Peyer's patch (tissue), 4 donors: ENCODE measurements at places on chromosomes 12 and 14.

GRCh38 chr14:30210630-30211029, 283.0 kb upstream of the PRKD1 start:
- DNase-seq, result no peak
- H3K4me1 ChIP-seq, result no peaks in the 10 kb centered on the region
- H3K27ac ChIP-seq, result no peak overlapping the region

DNA sequence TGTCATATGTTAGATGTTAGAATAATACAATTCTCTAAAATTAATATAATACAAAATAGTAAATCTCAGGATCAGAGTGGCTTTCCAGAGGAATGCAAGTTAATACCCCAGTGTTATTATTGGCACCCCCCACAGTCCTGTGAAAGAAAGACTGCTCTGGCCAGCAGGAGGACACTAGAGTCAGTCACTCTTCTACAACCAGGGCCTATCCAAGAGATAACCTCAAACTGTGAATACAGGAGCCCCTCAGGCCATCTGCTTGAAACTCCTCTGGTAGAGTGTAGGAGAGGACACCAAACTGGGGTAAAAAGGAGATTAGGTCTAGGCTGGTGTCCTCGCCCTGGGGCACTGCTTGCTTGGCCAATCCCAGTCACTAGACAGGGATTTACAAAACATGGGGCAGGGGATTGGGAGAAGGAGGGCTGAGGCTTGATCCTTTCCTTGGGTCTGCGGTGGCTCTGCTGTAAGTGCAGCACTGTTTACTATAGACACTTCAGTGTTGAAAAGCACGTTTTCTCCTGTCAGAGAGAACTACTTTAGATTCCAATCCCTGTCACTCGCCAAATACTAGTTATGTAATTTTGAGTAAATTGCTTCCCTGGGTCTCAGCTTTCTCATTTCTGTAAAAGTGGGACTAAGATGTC, 44.5 kb upstream of the PTPRR start:
- no peaks in the 10 kb centered on the region for H3K36me3 ChIP-seq
- no peaks in the 10 kb centered on the region for H3K27me3 ChIP-seq
- DNase-seq, result no peak

GRCh38 chr12:70603044-70603443, 34.2 kb downstream of the PTPRB start:
- H3K27ac ChIP-seq, result no peak overlapping the region
- no peaks in the 10 kb centered on the region for H3K36me3 ChIP-seq
- H3K4me1 ChIP-seq, result no peaks in the 10 kb centered on the region
- no peak for DNase-seq
- H3K27me3 ChIP-seq, result no peaks in the 10 kb centered on the region

DNA sequence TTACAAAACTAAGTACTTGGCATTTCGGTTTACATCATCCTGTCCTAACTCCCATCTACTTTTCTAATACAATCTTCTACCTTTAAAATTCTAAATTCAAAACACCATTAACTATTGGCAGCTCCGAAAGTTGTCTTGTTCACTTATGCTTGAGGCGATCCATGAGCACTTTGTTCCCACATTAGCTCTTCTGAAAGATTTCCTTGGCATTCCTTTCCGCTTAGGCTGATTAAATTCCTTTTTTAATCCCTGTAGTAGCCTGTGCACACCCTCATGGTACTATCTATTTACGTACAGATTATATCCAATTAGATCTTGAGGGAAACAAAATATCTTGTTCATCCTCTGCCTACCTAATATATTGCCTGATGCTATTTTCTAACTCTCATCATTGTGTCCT, 480.7 kb downstream of the PRKD1 start:
- H3K4me3 ChIP-seq, result no peak overlapping the region
- H3K27me3 ChIP-seq, result no peaks in the 10 kb centered on the region
- no peaks in the 10 kb centered on the region for H3K4me1 ChIP-seq

- no peak overlapping the region for H3K4me3 ChIP-seq
- no peak overlapping the region for H3K27ac ChIP-seq
- H3K36me3 ChIP-seq, result no peaks in the 10 kb centered on the region
- no peak for DNase-seq
- no peaks in the 10 kb centered on the region for H3K27me3 ChIP-seq
Measured at GRCh38 chr14:70013271-70013873, 134.2 kb downstream of the SMOC1 start.

DNA sequence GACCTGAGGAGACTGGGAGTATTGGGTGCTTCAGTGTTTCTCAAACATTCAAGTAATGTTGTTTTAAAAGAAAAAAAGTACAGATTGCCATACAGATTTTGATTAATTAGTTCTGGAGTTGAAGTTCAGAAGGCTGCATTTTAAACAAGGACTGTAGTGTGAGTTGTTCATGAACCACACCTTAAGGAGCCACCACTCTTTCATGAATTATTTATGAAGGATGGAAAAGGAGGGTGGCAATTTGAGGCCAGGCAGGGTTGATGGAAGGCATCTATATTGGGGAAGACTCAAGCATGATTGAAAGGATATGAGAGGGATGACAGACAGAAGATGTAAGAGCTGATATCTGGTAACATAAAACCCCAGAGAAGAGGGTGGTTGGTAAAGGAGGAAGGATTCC, 146.6 kb upstream of the CAND1 start:
- no peak overlapping the region for H3K4me3 ChIP-seq
- no peaks in the 10 kb centered on the region for H3K27me3 ChIP-seq
- no peak overlapping the region for H3K27ac ChIP-seq
- no peaks in the 10 kb centered on the region for H3K36me3 ChIP-seq
- no peaks in the 10 kb centered on the region for H3K4me1 ChIP-seq
- DNase-seq, result no peak

DNA sequence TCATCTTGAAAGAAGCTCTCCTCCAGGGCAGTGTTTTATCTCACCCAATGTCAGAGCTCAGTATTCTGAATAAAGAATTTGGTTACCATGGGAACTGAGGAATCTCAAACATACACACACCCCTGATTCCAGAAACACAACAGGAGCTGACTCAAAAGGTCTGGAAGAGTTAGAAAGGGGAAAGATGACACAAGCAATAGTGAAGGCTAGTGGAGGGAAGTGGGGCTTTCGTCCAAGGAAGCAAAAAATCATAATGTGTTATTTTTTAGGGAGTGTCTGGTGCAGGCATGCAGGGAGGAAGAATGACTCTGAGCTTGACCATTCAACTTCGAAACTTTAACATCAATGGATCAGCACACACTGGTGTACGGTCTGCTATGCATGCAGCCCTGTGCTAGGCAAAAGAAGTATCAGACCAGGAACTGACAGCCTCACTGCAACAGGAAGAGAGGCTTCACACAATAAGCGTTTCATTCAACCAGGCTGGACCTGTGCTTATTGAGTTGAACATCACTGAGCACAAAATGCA, 20.3 kb downstream of the HEBP1 start:
- H3K4me1 ChIP-seq, result no peaks in the 10 kb centered on the region
- no peak for DNase-seq
- no peak overlapping the region for H3K4me3 ChIP-seq
- no peaks in the 10 kb centered on the region for H3K36me3 ChIP-seq

DNA sequence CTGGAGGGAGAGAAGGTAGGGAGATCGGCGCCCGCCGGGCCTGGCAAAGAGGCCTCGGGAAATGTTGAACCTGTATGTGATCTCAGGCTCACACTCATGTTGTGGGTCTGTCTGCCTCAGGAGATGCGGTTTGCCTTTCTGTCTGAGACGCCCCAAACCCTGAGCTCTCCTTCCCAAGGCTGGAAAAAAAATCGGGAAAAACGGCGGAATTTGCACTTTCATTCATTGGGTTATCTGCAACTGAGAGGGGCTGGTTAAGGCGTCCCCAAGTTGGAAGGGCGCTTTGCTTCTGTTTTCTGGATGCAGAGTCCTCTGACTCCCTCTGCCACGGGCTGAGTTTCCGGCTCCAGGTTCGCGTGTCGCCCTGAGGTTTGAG, 5.0 kb upstream of the HOXC9 start:
- DNase-seq, result no peak
- peak overlapping the region; percentile 48 for H3K4me3 ChIP-seq
- H3K27me3 ChIP-seq, result no peaks in the 10 kb centered on the region
- H3K36me3 ChIP-seq, result no peaks in the 10 kb centered on the region
- peak overlapping the region; percentile 83 for H3K27ac ChIP-seq

DNA sequence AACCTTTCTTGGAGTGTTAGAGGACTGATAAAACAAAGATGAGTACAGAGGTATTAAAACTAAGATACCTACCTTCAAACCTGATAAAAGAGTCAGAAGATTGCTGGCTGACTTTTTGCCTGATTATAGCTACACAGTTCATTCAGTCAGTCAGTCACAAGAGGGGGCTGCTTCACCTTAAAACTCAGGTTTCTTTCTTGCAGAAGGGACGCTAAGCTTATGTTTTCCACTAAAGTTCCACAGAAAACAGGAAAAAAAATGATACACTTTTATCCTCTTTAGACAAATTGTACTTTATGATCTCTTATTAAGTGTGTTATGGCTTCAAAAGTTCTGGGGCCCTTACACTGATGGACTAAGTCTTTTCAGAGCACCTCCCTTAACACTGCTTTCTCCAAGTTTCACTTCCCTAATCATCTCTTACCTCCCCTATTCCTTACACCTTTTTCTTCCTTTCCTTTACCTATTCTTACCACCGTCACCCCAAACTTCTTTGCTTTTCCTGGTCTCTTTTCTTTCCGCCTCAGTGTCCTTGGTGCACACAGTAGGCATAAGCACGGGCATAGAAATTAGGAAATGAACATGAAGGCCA, 448.7 kb upstream of the OR4E1 start:
- H3K27me3 ChIP-seq, result no peaks in the 10 kb centered on the region
- H3K4me1 ChIP-seq, result no peaks in the 10 kb centered on the region
- no peak overlapping the region for H3K27ac ChIP-seq
- H3K36me3 ChIP-seq, result no peaks in the 10 kb centered on the region
- no peak overlapping the region for H3K4me3 ChIP-seq

DNA sequence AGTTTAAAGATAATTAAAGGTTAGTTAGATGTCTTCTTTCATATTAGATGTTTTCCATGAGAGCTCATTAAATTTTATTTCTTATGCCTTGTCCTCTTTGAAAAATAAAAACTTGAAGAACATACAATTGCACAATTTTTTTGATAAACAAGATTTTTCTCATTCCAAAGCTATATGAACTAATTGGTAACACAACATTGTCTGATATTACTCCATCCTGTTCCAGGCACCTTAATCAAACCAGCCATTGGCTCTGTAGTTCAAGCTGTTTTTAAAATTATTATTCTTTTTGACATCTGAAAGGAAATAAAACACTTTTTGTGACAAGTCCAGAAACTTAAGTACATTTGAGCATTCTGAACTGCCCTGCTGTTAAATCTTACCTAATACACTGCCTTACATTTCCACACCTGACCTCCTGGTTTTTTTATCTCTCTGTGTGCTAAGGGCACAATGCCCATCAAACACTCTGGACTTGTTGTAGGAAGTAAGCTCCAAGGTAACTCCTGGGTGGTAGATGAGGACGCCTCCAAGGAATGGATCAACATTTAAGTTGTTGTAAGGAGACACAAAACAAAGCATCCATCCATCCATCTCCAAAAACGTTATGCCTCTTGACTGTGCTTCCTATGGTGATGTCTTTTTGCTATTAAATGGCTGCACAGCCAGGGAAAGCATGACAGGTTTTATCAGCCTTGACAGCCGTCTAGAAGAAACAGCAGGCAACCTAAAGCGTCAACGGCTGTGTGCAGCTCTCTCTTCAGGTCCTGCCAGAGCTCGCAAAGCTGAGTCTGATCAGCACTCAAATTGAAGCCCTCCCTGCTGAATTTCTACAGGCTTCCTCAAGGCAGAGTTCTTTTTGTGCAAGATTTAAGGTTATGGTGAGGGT, 449.9 kb upstream of the FLRT2 start:
- H3K4me3 ChIP-seq, result no peak overlapping the region
- H3K36me3 ChIP-seq, result no peaks in the 10 kb centered on the region
- no peaks in the 10 kb centered on the region for H3K27me3 ChIP-seq
- H3K4me1 ChIP-seq, result no peaks in the 10 kb centered on the region
- H3K27ac ChIP-seq, result no peak overlapping the region

DNA sequence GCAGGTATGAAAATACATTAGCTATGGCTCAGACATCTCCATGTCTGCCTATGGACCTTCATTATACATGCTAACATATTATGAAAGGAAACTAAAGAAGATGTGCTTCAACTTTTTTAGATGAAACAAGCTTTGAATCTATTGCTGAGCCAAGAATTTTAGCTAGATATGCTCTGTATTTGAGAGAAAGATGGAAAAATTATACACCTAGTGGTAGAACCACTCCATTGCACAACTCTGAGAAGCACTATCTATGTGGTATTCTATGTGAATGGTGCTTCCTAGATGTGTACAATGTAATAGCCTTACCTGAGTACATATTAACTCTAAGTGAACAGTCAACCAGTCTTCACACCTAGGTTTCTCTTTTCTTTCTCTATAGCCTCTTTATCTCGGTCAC, 17.3 kb downstream of the EPYC start:
- no peaks in the 10 kb centered on the region for H3K4me1 ChIP-seq
- no peak for DNase-seq
- no peak overlapping the region for H3K4me3 ChIP-seq
- H3K27ac ChIP-seq, result no peak overlapping the region
- H3K36me3 ChIP-seq, result no peaks in the 10 kb centered on the region
- H3K27me3 ChIP-seq, result no peaks in the 10 kb centered on the region

GRCh38 chr12:49288412-49288853, 6.5 kb upstream of the PRPH start:
- peak; percentile 62 for DNase-seq
- H3K4me3 ChIP-seq, result no peak overlapping the region
- no peaks in the 10 kb centered on the region for H3K27me3 ChIP-seq
- H3K4me1 ChIP-seq, result no peaks in the 10 kb centered on the region
- no peaks in the 10 kb centered on the region for H3K36me3 ChIP-seq

GRCh38 chr14:32727832-32728231, 210.8 kb upstream of the NPAS3 start:
- DNase-seq, result no peak
- H3K4me1 ChIP-seq, result no peaks in the 10 kb centered on the region
- no peaks in the 10 kb centered on the region for H3K27me3 ChIP-seq
- H3K36me3 ChIP-seq, result no peaks in the 10 kb centered on the region

DNA sequence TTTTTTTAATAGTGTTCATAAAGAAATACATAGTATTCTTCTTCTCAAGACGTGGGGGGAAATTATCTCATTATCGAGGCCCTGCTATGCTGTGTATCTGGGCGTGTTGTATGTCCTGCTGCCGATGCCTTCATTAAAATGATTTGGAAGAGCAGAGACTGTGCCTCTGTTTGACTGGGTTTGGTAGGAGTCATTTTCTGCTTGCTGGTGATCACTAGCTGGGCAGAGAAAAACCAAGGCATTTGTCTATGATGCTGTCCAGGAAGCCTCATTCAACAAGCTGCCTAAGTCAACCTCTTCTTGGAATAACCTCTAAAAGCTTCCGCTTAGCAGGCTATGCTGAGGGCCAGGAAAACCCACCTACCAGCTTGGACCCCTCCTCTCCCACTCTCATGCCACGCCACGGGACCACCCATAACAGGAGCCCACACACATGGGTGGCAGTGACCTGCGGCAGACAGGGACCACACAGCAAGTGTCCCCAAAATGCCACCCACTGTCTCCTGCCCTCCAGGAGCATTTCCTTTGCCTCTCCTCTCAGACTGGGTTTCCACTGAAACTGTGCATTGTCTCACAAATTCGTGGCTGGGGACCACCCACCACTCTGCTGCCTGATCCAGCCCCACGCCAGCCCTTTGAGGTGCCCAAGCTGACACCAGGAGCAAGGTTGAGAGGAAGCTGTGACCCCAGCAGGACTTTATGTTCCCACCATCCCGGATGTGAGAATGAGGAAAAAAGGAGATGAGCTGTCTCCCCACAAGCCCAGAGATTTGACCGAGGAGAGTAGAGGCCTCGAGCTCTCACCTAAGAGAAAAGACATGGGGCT, 36.8 kb downstream of the DAD1 start:
- peaks cover 30% of the 10 kb centered on the region for H3K4me1 ChIP-seq
- peak overlapping the region; percentile 63 for H3K27ac ChIP-seq
- DNase-seq, result no peak
- H3K27me3 ChIP-seq, result no peaks in the 10 kb centered on the region
